NCI-H2081 (cell line): ENCODE measurements at places on chromosomes 13 and 19.

GRCh38 chr19:10611907-10612306, 13.4 kb upstream of the SLC44A2 start:
- DNase-seq, result no peak

DNA sequence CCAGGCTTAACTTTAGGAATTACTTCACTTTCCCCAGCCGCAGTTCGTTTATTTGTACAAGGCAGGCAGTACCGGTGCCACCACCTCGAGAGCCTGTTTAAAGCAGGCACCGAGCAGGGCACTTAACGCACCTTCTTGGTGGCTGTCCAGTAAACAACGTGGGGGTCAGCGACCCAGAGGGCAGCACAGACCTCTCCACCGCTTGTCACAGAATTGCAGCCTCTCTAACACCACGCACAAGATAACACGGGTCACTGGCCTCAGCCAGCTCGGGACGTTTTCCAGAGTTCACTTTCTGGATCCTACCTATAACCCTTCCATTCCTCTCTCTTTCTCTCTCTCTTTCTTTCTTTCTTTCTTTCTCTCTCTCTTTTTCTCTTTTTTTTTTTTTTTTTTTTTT, 16.8 kb upstream of the ELAVL1 start:
- DNase-seq, result no peak

DNA sequence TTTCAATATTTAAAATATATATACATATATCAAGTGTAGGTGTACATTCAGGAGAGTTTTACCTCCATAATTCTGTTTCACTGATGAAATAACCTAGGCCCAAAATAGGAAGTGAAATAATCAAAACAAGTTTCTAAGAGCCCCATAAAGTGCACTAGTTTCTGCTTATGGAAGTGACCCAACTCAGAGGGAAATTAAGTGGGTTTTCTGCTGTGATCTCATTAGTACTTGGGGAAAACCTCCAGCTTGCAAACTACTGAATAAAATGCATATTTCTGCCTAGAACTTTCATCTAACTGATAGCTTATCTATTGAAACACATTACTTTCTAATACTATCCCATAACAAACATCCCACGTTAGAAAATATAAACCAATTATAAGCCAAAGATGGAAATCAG, 45.4 kb upstream of the MIR17HG start:
- DNase-seq, result no peak

DNA sequence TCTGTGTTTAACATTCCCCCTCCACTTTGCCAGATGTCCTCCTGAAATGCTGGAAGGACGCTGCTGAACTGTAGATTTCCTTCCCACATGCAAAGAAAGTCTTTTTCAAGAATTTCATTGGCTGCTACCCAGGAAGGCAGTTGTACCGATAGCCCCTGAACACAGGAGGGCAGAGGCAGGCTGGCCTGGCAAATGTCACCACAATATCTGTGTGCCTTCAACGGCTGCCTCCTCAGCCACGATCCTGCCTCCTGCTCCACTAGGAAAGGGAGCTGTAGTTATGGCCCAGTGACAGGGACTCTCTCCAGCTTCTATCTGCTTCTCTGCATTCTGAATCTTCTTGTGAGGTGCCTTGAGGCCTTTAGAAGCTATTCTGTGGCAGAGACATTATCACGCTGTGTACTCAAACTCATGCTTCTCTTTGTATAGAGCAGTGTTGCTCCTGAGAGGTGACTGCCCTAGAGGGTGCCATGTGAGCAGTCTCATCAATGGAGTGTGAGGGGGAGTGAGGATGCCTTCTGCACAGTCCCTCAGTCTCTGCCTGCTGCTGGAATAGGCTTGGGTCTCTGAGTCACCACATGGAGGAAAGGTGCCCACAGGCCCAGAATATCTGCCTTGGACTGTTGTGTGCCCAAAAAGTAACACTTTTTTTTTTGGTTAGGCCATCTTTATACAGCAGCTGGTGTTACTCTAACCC, 279.8 kb downstream of the DNAJC15 start:
- DNase-seq, result peak; percentile 63

DNA sequence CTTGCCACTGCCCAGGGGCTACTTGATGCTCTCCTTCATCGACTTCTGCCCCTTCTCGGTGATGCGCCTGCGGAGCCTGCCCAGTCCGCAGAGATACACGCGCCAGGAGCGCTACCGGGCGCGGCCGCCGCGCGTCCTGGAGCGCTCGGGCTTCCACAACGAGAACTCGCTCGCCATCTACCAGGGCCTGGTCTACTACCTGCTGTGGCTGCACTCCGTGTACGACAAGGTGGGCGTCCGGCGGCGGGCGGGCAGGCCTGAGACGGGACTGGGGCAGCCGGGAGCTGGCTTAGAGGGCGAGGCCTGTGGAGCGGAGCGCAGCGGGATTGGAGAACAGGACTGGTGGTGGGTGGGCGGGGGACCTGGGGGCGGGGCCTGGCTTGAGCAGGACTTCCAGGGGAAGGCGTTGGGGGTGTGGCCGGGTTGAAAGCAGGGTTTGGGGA, 12.7 kb upstream of the PSMD8 start:
- peak; percentile 61 for DNase-seq

- DNase-seq, result no peak
Measured at GRCh38 chr13:40271271-40271885, 395.1 kb downstream of the FOXO1 start.

GRCh38 chr13:112572366-112572765, 15.6 kb downstream of the TUBGCP3 start:
- DNase-seq, result no peak

DNA sequence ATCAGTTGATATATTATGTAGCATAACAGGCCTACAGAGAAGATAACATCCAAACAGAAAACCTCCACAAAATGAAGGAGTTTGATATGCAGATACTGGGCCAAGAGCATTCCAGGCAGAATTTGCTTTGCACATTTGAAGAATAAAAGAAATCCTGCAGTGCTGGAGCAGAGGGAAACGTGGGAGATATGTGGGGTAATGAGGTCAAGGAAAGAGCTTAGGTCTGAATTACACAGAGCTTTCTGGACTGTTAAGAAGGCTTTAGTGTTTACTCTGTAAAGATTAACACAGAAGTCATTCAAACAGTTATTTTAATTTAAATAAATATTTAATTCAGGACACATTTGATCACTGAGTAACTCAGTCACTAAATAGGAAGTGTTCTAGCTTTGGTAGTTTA, 692.7 kb downstream of the PCDH9 start:
- no peak for DNase-seq

DNA sequence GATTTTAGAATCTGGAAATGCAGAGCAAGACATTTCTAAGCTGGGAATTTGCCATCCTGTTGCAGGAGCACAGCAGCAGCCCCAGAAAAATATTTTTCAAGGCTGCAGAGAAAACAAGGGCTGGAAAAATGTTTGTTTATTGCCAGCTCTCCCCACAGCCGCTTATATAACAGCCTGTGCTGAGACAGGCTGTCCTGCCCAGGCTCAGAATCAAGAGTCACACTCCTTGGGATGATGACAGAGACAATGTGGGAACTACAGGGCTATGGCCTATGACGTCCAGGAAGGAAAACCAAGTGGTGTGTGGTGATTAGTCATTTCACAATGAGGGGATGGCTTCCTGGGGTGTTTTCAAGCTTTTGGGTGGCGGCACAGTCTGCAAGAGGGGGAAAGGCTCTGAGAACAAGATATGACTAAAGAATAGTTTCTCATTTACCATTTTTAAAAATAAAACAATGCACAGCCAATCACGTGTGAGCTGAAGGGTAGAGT, 136.3 kb upstream of the SERP2 start:
- no peak for DNase-seq

GRCh38 chr19:18408053-18408476, 10.6 kb upstream of the LRRC25 start:
- DNase-seq, result no peak

- DNase-seq, result peak; percentile 88
Measured at GRCh38 chr19:41373993-41374392, 2.3 kb upstream of the TMEM91 start.

DNA sequence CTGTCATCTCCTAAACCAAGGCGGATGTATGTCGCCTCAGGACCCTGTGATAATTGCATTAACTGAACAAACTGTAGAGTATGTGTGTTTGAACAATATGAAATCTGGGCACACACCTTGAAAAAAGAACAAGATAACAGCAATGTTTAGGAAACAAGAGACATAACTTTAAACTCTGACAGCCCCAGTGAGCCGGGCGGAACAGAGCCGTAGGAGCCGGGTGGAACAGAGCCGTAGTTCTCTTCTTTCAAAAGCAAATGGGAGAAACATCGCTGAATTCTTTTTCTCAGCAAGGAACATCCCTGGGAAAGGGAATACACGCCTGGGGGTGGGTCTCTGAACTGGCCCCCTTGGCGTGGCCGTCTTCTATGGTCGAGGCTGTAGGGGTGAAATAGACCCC, 31.8 kb upstream of the ZNF675 start:
- DNase-seq, result no peak

DNA sequence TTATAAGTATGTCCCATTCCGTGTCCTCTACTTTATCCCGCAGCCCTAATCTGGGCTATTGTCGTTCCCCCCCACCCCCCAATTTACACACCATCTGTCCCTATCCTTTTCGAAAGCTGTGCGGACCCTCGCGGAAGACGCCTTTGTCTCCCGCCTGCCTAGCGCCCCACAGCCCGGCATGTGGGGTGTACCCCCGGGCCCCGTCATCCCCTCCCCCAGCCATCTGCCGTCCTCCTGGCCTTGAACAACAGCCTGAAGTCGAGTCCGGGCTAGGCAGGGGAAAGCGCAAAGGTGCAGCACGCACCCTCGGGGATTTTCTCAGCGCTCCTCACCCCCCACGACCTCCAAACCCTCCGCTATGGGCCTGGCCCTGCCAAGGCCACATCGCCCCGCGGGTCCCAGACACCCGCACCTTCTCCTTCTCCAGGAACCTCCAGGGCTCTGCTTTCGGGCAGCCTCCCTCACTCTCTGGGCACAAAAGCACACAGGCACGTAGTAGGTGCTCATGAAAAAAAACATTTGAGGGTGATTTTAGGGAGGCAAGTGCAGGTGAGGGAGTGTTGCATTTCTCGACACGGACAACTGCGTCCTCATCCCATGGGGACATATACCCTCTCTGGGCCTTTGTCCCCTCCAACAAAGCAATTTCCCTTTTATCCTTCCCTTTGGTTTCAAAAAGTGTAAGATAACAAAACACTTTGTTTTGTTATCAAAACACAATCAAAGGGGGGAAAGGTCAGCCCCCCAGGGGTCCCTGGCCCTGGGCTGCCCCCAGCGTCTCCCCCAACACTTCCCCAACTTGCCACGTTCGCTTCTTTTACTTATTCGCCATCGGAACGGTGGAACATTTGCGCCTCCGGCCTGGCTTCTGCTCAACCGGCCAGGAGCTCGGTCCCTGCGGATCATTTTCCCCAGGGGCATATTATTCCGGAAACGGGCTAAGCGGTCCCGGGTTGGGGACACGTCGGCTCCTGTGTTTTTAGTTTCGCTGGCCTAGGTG, 16.4 kb downstream of the CCDC124 start:
- no peak for DNase-seq

GRCh38 chr13:48728226-48728625, 74.5 kb downstream of the CYSLTR2 start:
- no peak for DNase-seq

DNA sequence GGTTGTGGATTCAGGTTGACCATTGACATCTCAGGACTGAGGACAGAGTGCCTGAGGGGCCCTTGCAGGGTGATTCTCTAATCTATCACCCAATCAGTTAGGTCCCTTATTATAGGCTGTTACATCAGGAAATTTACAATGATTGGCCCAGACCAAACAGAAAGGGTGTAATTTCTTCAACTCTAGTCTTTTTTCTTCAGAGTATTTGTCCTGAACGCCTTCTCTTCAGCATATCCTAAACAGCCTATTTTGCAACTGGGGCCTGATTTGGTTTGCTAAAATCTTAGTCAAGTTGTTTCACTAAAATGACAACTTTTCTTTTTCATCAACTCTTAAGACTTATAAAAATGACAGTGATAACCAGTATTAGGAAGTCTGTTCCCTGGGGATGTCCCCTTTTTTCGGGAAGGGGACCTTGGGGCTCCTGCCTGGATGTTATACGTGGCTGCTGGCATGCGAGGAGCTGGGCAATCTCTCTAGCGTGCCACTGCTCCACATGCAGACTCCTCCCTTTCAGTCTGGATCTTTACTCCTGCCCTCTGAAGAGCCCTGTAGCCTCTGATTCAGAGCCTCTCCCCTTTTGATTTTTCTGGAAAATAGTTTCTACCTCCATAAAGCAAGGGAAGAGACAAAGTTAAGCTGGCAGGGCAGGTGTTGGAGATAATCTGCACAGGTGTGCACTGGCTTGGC, 19.6 kb upstream of the GTF2F2 start:
- no peak for DNase-seq

DNA sequence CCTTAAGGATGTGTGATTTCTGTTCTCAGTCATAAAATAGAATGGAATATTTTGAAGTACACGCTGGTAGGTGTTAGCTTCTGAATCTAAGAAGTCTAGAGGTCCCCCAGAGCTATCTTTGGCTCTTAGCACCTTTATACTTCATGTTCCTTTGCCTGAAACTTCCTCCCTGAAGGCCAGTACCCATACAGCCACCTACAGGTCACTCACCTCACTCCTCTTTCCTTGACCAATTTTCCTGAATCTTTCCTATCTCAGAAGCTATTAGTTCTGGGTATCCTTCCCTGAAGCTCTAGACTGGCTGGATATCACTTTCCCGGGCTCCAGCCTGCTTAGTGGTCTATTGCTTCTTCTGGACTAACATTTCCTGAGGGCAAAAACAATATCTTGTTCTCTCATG, 93.4 kb upstream of the EDNRB start:
- no peak for DNase-seq

DNA sequence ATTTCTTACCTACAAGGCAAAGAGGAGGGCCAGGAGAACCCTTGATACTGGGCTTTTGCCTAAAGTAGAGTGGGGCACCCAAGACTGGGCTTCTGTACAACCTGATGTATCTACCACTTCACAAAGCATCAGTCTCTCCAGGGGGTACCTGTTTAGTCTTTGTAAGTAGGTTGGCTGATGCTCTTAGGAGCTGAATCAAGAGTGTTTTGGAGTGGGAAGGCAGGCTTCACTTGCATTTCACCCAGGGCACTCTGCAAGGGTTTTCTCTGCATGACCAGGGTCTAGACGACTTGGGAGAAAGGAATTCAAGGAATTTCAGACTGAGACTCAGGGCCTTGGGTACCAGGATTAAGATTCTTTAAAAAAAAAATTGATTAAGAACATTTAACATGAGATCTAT, 361.5 kb downstream of the RFC3 start:
- DNase-seq, result no peak

- DNase-seq, result no peak
Measured at GRCh38 chr13:46119883-46120614, 15.2 kb upstream of the CPB2 start.

DNA sequence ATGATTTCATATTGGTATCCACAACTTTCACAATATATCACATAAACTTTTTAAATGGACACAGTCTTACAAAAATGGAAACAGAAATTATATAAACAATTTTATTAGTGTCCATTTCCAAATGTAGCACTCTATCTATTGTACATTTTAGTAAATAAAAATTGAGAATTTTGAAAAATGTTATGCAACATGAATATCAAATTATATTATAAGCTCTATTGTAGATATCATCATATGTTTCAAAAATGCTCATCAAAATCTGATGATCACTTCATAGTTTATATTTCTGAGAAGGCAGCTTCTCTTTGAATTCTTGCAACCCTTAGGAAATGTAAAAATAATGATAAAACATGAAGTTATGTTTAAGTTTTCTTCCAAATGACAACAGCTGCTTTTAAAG, 1928.6 kb downstream of the PCDH9 start:
- no peak for DNase-seq

- DNase-seq, result no peak
Measured at GRCh38 chr19:7326105-7326877, 22.4 kb upstream of the ARHGEF18 start.
